GOT3 (cell line): ENCODE measurements at places on chromosomes 7 and 10.

DNA sequence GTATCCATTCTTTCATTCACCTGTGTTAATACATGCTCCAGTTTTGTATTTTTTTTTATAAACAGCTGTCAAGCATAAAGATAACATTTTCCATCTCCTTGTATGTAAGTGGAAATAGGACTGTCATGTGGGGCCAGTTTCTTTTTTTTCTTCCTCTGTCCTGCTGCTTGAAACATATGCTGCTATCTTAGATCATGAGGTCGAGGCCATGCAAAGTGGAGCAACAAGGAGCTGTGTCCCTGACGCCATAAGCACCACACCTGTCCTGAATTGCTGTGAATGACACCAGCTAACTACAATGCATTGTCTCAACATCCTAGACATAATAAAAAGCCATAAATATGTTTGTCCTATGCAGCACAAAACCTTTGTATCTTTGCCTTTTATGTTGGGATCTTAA, 37.7 kb upstream of the SLC26A4 start:
- no peak for DNase-seq

DNA sequence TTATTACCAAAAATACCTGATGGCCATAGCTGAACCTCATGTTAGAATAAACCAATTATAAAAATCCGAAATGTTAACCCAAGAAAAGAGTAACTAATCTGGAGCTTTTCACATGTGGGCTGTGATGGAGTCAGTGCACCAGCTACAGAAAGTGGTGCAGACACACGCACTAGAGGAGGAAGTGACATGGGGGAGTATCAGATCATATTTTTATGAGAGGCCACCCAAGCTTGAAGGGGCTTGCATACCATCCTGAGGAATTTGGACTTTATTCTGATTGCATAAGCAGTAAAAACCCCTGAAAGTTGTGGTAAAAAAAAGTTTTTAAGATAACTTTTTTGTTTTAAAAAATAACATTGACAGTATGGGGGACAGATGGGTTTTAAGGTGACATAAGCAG, 1148.5 kb upstream of the CELF2 start:
- DNase-seq: no peak

- no peak for DNase-seq
These were observed 2.7 kb downstream of the EXOC6 start for GRCh38 chr10:92851003-92851402.

- DNase-seq: no peak
These were observed 42.8 kb downstream of the CTTNBP2 start for GRCh38 chr7:117830422-117830954.

DNA sequence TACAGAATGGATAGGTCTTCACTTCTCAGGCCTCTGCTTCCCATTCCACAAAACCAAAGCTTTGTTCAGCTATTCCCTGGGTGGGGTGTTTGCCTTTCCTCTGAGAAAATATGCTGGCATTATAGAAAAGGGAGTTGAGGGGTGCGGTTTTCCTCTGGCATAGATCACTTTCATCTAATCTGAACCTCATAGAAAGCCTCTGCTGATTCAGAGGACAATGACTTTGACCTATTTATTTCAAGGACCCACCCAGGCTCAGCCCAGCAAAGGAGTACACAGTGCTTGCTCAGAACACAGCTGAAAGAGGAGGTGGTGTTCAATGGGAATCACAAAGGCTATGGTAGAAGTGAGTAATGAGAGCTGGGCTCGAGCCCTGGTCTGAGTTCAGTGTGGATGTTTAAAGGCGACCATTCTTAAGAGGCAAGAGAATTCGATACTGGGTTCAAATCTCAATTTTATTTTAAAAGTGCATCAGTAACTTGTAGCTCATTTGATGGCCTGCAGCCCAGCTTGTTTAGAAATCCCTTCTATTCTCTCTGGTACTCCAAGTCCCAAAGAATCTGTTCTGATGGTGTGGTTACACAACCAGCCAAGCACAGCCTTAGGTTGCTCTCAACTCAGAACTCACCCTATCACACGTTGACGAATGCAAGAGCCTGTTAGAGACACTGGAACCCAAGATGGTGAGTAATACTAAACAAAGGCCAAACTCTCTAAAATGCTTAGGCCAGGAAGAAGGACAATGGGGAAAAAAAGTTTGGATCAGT, 1012.8 kb downstream of the LRMDA start:
- DNase-seq: no peak

DNA sequence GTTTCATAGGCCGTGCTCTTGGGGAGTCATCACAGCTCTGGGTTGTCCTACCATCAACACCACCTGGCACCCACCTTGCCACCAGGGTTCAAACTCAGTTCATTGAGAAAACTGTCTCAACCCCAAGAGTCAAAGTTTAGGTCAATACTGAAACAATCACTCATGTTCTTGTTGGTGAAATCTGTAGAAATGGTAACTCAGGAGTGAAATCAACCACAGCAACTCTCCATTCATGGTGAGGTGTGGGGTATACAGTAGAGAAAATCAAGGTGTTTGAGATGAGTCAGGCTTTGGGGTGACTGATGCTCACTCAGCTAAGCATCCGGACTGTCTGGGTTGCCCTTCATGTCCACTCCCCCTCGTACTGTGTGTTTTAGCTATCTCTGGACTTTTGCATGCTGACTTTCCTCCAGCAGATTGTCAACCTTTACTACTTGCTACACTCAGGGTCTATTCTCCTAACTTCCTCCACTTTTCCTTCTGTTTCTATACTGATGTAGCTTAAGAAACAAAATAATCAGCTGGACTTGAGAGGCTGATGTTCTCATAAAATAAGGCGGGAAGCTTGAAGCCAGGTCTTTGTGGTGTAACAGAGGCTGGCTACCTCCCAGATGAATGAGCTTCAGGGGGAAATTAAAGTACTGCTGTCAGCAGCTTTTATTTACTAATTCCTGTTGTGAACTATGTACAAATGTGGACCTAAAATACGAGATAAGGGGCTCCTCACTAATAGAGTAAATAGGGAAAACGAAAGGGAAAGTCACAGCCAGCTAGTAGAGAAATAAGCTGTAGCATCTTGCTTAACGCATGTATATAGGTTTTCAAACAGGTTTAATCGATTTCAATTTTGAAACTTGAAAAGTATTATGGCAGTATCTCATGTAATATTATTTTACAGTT, 173.6 kb upstream of the AKR1E2 start:
- no peak for DNase-seq

- DNase-seq: no peak
These were observed 68.5 kb downstream of the CTBP2 start for GRCh38 chr10:125091891-125092290.

GRCh38 chr10:105857268-105858264, 1216.5 kb downstream of the SORCS3 start:
- DNase-seq: no peak

GRCh38 chr10:73095481-73096021, 1.1 kb downstream of the P4HA1 start:
- no peak for DNase-seq
